ENCODE measurements at places on chromosomes 1 and 21. TPM values are rescaled to one million over a fixed set of nuclear protein-coding genes. Genes with fewer than 3 reads are reported as not detected.

The SFN gene
- total RNA-seq, result 23.1 TPM

The GPR37L1 gene
- not detected for total RNA-seq

The AMY1B gene
- total RNA-seq, result not detected

The CLDN14 gene
- total RNA-seq, result not detected

The NBPF1 gene
- total RNA-seq, result 12.9 TPM
